ENCODE measurements at places on chromosomes 1 and 21.

GRCh38 chr21:33856893-33857527 lies 58.6 kb downstream of the ATP5PO start:
- no peaks in the 10 kb centered on the region for H3K4me1 ChIP-seq
- no peak for DNase-seq
- no peak overlapping the region for H3K4me3 ChIP-seq
- H3K27me3 ChIP-seq: no peaks in the 10 kb centered on the region
- H3K27ac ChIP-seq: no peak overlapping the region

- no peak for DNase-seq
- no peaks in the 10 kb centered on the region for H3K27me3 ChIP-seq
- H3K36me3 ChIP-seq: no peaks in the 10 kb centered on the region
- no peak overlapping the region for H3K27ac ChIP-seq
- no peak overlapping the region for H3K4me3 ChIP-seq
Observed at GRCh38 chr1:219041818-219042217, 131.9 kb upstream of the LYPLAL1 start.

GRCh38 chr1:52916241-52916975 lies 5.1 kb downstream of the ECHDC2 start:
- DNase-seq: no peak
- H3K4me1 ChIP-seq: peaks cover 21% of the 10 kb centered on the region
- no peak overlapping the region for H3K4me3 ChIP-seq
- no peaks in the 10 kb centered on the region for H3K36me3 ChIP-seq
- no peak overlapping the region for H3K27ac ChIP-seq
- no peaks in the 10 kb centered on the region for H3K27me3 ChIP-seq

DNA sequence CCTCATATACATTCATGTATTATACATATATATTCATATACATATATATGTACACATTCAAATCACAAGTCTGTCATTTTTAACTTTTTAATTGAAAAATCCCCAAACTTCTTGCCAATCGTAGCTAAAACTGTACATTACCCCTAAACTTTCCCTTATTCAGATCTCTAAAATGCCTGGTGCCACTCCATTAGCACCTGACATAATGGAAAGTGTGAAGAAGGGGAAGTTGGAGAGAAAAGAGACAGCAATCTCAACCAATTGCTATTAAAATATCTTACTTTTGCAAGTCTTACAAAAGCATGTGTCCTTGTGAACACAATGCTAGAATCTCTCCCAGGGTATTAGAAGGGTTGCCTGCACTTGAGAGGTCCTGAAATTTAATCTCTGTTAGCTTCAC lies 22.7 kb upstream of the PRKACB start:
- no peaks in the 10 kb centered on the region for H3K36me3 ChIP-seq
- no peaks in the 10 kb centered on the region for H3K27me3 ChIP-seq
- no peak overlapping the region for H3K4me3 ChIP-seq
- no peak overlapping the region for H3K27ac ChIP-seq
- H3K4me1 ChIP-seq: peaks cover 11% of the 10 kb centered on the region
- no peak for DNase-seq

- no peak overlapping the region for H3K4me3 ChIP-seq
- H3K27me3 ChIP-seq: no peaks in the 10 kb centered on the region
- H3K36me3 ChIP-seq: no peaks in the 10 kb centered on the region
- DNase-seq: no peak
- no peak overlapping the region for H3K27ac ChIP-seq
- H3K4me1 ChIP-seq: no peaks in the 10 kb centered on the region
Observed at GRCh38 chr1:195576641-195577040, 1031.6 kb downstream of the KCNT2 start.

- no peak within 1 kb of the TSS for H3K27ac ChIP-seq
- H3K4me1 ChIP-seq: peaks cover 12% of the 10 kb centered on the region
- no peak for DNase-seq
- peaks cover 23% of the 10 kb centered on the region for H3K27me3 ChIP-seq
Observed at GRCh38 chr21:41316200-41317062, at the start of gene FAM3B. Gene FAM3B, plus strand, starts transcription at chr21:41316801. Its CDS starts 79 bp downstream, at chr21:41316880.

DNA sequence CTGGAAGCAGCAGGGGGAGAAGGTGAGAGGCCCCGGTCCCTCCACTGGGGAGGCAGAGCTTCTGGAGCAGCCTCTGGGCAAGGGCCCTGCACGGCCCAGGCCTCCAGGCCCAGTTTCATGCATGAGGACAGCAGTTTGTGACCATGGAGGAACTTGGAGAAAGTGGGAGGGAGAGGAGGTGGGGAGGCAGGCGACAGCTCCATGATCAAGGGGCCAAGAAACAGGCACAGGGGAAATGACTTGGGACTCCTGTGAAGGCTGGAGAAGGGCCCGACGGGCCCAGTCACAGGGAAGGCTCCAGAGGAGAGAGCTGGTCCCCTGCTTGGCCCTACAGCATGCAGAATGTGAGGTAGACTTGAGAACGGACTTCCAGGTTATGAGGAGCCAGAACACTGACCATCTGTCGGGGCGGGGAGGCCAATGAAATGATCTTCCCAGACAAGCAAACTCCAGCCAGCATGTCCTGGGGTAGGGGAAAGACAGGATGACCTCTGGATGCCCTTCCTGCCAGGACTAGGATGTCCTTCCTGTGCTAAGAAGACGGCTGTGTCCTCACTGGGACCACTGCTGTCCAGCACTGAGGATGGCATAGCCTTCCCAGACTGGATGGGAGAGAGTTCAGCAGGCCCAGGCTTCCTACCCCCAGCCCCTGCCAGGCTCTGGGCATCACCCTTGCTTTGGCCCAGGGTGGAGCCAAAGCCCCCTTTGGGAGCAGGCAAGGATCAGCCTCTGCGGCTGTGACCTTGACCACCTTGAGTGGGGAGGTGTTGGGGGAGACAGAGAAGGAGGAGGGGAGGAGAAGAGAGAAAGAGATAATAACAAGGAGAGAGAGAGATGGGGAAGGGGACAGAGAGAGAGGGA lies 548.2 kb downstream of the PTPRU start:
- H3K4me1 ChIP-seq: no peaks in the 10 kb centered on the region
- H3K27ac ChIP-seq: no peak overlapping the region
- no peaks in the 10 kb centered on the region for H3K36me3 ChIP-seq
- H3K4me3 ChIP-seq: no peak overlapping the region
- no peak for DNase-seq
- peaks cover 20% of the 10 kb centered on the region for H3K27me3 ChIP-seq

DNA sequence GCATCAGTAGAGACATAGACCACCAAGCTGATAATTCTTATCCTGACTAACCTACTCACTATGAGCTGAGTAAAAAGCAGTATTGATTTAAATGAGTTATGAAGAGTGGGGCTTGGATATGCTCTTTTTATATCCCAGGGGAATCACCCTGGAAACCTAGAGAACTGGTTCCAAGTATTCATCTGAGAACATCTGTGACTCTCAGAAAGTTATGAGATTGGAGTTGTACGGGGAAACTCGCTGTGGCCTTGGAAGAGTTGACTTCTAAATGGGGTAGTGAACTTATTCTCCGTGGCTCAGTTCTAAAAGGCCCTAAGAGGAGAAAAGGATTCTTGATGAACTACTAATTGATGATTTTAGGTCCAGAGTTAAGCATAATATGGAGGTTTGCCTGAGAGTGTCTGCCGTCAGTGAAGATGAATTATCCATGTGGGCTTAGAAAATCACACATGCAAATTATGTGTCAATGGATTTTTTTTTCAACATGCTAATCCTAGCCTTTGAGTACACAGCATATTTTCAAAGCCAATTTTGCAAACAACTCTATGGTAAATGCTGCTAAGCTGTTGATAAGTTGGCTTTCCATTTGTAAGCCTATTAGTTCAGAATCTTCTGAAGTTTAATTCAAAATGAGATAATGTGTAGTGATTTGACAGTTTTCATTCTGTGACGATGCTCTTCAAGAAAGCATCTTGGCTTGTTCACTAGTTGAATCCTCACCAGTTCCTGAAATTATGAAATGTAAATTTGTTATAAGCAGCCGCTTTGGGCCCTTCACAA lies 122.7 kb downstream of the FGGY start:
- no peak overlapping the region for H3K4me3 ChIP-seq
- DNase-seq: no peak
- H3K36me3 ChIP-seq: no peaks in the 10 kb centered on the region

DNA sequence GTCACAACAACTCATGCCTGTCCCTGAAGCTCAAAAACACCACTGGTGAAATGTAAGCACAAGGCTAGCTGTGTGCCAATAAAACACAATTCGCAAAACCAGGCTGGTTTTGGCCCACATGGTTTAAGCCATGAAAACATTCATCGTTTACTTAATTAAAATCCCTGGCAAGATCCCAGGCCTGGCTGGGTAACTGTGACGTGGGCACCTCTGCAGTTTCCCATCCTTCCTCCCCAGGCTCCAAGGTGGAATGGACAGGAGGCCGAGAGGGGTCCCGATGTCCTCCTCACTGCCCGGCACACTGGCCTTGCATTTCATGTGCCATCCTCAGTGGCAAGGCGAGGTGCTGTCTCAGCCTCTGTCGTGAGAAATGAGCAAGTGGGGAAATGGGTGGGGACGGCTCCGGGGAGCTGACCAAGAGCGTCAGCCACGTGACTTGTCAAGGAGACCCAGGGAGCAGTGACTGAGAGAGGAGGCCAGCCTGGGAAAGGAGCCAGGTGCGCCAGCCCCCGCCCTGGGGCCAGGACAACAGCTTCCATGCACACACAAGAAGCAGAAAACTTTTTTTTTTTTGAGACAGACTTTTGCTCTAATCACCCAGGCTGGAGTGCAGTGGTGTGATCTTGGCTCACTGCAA lies 153.1 kb upstream of the RAB4A start:
- H3K4me3 ChIP-seq: no peak overlapping the region
- no peak for DNase-seq
- H3K27me3 ChIP-seq: peaks cover 8% of the 10 kb centered on the region
- no peaks in the 10 kb centered on the region for H3K36me3 ChIP-seq
- H3K27ac ChIP-seq: no peak overlapping the region

DNA sequence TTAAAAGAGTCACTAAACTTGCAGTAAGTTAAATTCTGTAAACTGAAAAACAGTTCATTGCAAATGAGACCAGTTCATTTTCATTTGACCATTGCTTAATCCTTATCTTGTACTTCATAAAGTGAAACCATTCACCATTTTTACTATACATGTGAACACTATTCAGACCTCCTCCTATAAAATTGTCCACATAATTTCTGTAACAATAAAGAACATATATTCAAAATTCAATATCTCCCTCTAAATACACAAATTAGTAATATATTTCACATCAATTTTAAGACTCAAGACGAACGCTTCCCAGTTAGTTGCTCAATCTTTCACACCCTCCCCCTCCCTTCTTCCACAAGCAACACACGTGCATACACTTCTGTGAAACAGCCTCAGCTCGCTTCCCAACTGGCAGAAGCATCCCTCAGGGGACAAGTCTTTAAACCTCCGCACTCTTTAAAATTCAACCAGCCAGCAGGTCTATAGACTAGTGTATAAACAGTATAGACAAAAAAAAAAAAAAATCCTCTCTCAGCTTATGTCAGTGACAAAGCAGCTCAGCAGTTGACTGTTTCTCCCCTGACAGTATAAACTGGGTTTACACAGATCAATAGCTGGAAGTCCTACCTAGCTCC lies 99.6 kb downstream of the DENND1B start:
- H3K4me1 ChIP-seq: peaks cover 6% of the 10 kb centered on the region
- no peaks in the 10 kb centered on the region for H3K36me3 ChIP-seq
- no peak for DNase-seq
- no peaks in the 10 kb centered on the region for H3K27me3 ChIP-seq
- no peak overlapping the region for H3K4me3 ChIP-seq

- H3K36me3 ChIP-seq: peaks cover 7% of the 10 kb centered on the region
- no peak overlapping the region for H3K4me3 ChIP-seq
- no peak for DNase-seq
- no peaks in the 10 kb centered on the region for H3K27me3 ChIP-seq
- peaks cover under 1% of the 10 kb centered on the region for H3K4me1 ChIP-seq
- peak overlapping the region; percentile 16 for H3K27ac ChIP-seq
Observed at GRCh38 chr1:42674682-42675081, 7.5 kb upstream of the YBX1 start.

DNA sequence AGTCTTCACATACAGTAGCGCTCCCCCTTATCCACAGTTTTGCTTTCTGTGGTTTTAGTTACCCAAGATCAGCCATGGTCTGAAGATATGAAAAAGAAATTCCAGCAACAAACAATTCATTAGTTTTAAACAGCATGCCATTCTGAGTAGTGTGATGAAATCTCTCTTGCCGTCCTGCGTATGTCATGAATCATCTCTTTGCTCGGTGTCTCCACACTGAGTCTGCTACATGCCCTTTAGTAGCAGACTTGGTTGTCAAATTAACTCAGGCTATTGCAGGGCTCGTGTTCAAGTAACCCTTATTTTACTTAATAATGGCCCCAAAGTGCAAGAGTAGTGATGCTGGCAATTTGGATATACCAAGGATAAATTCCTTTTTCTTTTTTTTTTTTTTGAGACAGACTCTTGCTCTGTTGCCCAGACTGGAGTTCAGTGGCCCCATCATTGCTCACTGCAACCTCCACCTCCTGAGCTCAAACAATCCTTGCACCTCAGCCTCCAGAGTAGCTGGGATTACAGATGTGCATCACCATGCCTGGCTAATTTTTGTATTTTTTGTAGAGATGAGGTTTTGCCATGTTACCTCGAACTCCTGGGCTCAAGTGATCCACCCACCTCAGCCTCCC lies 22.6 kb downstream of the PHACTR4 start:
- no peaks in the 10 kb centered on the region for H3K36me3 ChIP-seq
- H3K4me3 ChIP-seq: no peak overlapping the region
- peaks cover 24% of the 10 kb centered on the region for H3K4me1 ChIP-seq

GRCh38 chr1:76659171-76659940 lies 207.9 kb upstream of the ST6GALNAC5 start:
- no peaks in the 10 kb centered on the region for H3K27me3 ChIP-seq
- no peaks in the 10 kb centered on the region for H3K36me3 ChIP-seq
- DNase-seq: no peak
- no peak overlapping the region for H3K27ac ChIP-seq
- H3K4me3 ChIP-seq: no peak overlapping the region
- H3K4me1 ChIP-seq: no peaks in the 10 kb centered on the region

- DNase-seq: no peak
- H3K4me3 ChIP-seq: no peak overlapping the region
- no peaks in the 10 kb centered on the region for H3K36me3 ChIP-seq
- H3K27ac ChIP-seq: no peak overlapping the region
Observed at GRCh38 chr1:188350104-188350503, 1521.4 kb downstream of the PLA2G4A start.

GRCh38 chr1:16075337-16076030 lies 2.0 kb upstream of the FAM131C start:
- H3K4me1 ChIP-seq: peaks cover 6% of the 10 kb centered on the region
- H3K36me3 ChIP-seq: no peaks in the 10 kb centered on the region
- no peak overlapping the region for H3K4me3 ChIP-seq

DNA sequence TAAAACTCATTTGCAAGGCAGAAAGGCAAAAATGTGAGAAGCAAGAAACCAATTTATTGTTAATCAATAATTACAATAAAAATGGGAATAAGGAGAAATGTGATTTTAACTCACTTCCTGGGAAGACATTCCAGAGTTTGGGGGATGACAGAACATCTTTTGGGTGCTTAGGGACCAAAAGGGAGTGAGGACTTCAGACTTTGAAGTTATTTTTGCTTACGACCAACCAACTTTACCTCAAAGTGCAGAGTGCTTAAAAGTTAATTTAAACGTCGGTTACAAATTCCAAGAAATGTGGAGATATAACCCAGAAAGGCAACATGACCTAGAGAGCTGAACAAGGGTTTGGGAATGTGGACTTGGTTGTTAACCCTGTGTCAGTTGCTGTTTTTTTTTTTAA lies 234.5 kb upstream of the C1orf105 start:
- no peak for DNase-seq
- H3K36me3 ChIP-seq: no peaks in the 10 kb centered on the region
- peaks cover 36% of the 10 kb centered on the region for H3K4me1 ChIP-seq
- no peak overlapping the region for H3K4me3 ChIP-seq

All from activated T-cell treated with anti-CD3 and anti-CD28 coated beads, Interleukin-2, amount 50 U/mL, for 72 hours (primary cell).